Natural killer cell (primary cell): ENCODE measurements at places on chromosomes 2 and 18. TPM values are rescaled to one million over a fixed set of nuclear protein-coding genes. Genes with fewer than 3 reads are reported as not detected.

GRCh38 chr18:5251117-5251516 is 44.4 kb downstream of the ZBTB14 start:
- H3K36me3 ChIP-seq, result no peaks in the 10 kb centered on the region
- H3K27ac ChIP-seq, result no peak overlapping the region
- no peaks in the 10 kb centered on the region for H3K4me1 ChIP-seq

The ICOS gene
- 0.35 TPM for total RNA-seq

- DNase-seq, result no peak
- no peaks in the 10 kb centered on the region for H3K36me3 ChIP-seq
- no peak overlapping the region for H3K4me3 ChIP-seq
- H3K4me1 ChIP-seq, result peaks cover 5% of the 10 kb centered on the region
These were observed 303.3 kb downstream of the GBX2 start for GRCh38 chr2:235864733-235865515.

The SRD5A2 gene
- not detected for total RNA-seq

The MC4R gene
- total RNA-seq, result not detected

The GKN2 gene
- not detected for total RNA-seq

The ZNF2 gene
- total RNA-seq, result 0.96 TPM

DNA sequence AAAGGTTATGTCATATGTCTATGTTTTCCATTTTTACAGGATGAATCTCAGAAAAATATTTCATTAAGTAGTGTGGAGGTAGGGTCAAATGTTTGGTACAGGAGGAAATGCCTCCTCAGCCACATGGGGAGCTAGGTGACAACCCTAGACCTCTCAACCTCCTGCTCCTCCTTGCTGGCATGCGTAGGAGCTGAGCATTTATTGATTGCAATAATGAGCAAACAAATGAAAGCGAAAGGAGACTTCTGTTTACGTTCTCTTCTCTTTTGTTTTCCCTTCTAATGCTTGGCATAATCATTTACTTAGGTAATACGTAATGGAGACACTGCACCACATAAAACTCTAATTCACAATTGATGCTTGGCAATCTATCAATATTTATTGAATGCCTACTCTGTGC is 95.1 kb upstream of the CCBE1 start:
- no peaks in the 10 kb centered on the region for H3K4me1 ChIP-seq
- no peaks in the 10 kb centered on the region for H3K27me3 ChIP-seq
- no peaks in the 10 kb centered on the region for H3K36me3 ChIP-seq
- no peak for DNase-seq

DNA sequence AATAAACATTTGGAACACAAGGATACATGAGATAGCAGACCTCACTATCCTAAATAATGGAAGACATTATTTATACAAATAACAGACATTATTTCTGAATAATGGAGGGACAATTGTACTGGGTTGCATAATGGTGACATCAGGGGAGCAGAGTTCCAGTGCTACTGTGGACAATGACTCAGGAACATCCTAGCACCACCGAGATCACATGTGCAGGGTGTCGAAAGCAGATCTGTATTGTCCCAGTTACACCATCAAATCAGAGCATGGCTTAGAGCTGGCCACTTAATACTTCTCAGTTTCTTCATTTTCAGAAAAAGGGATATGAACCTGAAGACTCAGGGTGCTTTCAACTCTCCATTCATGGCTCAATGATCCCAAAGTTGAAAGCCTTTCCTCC is 249.1 kb upstream of the RBMS1 start:
- no peaks in the 10 kb centered on the region for H3K27me3 ChIP-seq
- H3K4me3 ChIP-seq, result no peak overlapping the region
- no peak overlapping the region for H3K27ac ChIP-seq
- no peaks in the 10 kb centered on the region for H3K4me1 ChIP-seq
- DNase-seq, result no peak

DNA sequence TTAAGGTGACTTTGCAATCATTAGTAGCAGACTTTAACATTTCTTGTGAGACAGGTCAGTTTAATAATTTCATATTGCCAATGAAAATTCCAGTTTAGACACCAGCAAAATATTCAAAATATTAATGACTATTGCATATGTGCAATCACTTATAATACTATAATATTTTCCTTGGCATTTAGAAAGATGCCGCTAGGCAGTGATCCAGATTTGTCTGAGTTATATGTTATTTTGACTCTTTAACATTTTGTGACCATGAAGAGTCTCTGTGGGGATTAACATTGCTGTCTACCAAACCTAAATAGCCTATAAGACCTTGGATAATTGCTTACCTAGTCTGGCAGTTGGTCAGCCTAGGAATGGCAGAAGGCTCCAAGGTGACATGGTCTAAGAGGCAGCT is 389.6 kb downstream of the THSD7B start:
- no peak overlapping the region for H3K27ac ChIP-seq
- no peaks in the 10 kb centered on the region for H3K36me3 ChIP-seq
- H3K4me3 ChIP-seq, result no peak overlapping the region
- H3K27me3 ChIP-seq, result no peaks in the 10 kb centered on the region
